Hypothalamus (tissue), 51 donors: ENCODE measurements at places on chromosomes 1 and 21.

DNA sequence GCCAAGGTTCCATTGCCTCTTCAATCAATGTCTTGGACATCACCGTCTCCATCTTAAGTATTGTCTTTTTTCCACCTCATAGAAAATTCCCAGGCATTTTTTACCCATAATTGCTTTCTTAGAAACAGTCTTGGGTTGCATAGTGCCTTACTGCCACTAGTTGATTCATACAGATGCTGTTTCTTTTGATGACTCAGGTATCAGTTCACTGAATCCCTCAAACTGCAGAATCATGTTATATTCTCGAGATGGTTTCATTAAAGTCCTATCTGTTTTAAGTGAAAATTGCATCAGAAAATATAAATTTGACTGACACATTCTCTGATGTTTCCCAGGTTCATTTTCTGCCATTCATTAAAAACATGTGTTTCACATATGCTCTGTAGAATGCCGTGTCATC lies 1489.1 kb downstream of the BRINP3 start:
- DNase-seq = no peak

- DNase-seq = no peak
These were observed 187.8 kb downstream of the ETS2 start for GRCh38 chr21:38993561-38993960.

- DNase-seq = no peak
These were observed 5.0 kb downstream of the RNF11 start for GRCh38 chr1:51241119-51241518.

DNA sequence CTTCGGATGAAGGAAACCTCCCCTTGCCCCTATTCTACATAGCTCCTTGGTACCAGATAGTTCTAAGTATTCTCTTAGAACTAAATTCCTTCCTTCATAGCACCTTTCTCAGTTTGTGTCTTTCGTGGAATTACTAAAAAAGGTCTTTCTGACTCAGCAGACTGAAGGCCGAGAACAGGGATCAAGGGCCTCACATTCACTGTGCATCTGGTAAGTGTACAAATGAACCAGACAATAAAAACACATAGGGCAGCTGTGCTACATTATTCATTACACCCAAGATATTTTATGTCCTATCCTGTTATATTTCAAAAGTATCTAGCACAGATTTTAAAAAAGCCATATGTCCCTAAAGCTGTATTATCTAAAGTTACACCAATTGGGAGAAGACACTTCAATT lies 62.9 kb upstream of the HP1BP3 start:
- DNase-seq = no peak

DNA sequence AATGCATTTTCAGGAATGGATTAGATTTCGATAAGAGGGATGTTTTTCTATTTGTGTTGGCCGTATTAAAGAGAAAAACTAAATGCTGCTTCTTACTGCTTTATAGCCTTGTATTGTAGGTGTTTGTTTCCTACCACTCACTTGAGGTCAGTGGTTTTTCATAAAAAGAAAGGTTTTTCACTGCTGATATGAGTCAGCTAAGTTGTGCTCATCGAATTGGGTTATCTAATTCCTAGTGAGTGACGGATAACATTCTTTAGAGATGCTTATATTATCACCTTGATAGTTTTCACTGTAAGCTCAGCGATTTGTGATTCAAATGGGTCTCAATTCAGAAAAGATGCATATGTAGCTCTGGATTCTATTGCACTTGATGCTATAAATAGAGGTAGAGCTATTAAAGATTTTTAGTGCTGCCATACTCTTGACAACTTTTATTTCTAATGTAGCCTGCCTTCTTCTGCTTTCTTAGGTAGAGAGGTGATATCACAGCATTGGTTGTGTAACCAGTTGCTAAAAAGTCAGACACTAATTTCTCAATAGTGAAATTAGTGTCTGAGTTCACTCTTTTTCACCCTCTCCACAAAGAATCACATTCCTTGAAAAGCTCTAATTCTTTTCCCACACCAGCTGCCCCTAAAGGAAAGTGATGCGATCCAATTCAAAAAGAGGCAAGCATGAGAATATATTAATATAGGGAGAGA lies 180.0 kb downstream of the RASAL2 start:
- DNase-seq = no peak

DNA sequence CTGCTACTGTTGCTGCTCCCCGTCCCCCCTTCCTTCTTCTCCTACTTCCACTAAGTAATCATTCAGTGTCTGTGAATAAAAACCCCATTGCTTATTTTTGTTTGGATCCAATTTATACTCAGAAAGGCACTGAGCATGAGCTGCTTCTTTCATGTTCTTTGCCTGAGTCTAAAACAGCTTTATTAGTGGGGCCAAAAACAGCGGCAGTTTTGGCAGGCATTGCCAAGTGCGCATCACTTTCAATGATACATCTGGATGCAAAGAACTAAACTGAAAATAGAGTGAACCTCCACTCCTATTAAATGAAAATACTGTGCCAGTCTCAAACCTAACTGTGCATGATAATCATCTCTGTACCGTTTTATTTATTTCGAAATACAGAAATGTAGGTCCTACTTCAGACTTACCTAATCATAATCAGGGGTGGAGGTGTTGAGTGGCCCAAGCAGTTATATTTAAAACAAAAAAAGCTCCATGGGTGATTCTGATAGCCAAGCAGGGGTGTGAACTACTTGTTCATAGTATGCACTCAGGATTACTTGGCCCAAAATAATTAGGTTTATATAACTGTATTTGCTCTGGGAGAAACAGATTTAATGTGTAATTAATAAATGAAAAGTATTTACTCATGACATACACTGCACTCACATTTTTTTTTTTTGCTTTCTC lies 48.4 kb downstream of the NEK7 start:
- no peak for DNase-seq

DNA sequence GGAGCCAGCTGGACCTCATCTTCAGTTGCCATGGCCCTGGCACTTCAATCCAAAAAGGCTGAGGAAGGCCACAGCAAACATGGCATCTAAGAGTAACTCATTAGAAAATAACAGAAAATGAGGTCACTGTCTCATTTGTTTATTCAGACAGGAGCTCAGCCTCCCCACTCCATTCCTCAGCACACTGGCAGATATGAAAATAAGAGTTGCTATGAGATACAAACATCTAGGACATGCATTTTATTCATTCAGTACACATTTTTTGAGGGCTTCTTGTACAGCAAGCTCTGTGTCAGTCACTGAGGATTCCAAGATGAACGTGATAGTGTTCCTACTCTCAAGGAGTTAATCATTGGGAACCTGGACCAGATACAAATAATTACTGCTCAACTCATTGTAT lies 32.7 kb upstream of the TMEM125 start:
- no peak for DNase-seq

GRCh38 chr1:32063261-32063681 lies 9.5 kb upstream of the TMEM39B start:
- no peak for DNase-seq

GRCh38 chr1:217540321-217540720 lies 90.6 kb downstream of the GPATCH2 start:
- no peak for DNase-seq

GRCh38 chr21:33325222-33326067 lies 675 bp downstream of the IFNAR1 start:
- DNase-seq = peak; percentile 53

DNA sequence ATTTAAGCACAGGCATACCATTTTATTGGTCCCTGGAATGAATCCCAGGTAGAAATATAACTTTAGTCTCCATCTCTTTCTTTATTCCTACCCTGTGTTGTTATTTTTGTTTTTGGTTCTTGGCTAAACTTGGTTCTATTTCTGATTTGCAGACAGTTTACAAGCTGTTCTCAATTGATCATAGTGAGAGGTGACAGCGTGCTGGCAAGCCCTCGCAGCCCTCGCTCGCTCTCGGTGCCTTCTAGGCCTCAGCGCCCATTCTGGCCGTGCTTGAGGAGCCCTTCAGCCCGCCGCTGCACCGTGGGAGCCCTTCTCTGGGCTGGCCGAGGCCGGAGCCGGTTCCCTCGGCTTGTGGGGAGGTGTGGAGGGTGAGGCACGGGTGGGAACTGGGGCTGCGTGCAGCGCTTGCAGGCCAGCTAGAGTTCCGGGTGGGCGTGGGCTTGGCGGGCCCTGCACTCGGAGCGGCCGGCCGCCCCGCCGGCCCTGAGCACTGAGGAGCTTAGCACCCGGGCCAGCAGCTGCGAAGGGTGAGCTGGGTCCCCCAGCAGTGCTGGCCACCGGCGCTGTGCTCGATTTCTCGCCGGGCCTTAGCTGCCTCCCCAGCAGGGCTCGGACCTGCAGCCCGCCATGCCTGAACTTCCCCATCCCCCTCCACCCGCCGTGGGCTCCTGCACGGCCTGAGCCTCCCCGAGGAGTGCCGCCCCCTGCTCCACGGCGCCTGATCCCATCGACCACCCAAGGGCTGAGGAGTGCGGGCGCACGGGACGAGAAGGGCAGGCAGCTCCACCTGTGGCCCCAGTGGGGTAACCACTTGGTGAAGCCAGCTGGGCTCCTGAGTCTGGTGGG lies 38.7 kb downstream of the SNRPE start:
- DNase-seq = no peak

GRCh38 chr1:84366786-84367185 lies 31.5 kb upstream of the DNASE2B start:
- DNase-seq = no peak

DNA sequence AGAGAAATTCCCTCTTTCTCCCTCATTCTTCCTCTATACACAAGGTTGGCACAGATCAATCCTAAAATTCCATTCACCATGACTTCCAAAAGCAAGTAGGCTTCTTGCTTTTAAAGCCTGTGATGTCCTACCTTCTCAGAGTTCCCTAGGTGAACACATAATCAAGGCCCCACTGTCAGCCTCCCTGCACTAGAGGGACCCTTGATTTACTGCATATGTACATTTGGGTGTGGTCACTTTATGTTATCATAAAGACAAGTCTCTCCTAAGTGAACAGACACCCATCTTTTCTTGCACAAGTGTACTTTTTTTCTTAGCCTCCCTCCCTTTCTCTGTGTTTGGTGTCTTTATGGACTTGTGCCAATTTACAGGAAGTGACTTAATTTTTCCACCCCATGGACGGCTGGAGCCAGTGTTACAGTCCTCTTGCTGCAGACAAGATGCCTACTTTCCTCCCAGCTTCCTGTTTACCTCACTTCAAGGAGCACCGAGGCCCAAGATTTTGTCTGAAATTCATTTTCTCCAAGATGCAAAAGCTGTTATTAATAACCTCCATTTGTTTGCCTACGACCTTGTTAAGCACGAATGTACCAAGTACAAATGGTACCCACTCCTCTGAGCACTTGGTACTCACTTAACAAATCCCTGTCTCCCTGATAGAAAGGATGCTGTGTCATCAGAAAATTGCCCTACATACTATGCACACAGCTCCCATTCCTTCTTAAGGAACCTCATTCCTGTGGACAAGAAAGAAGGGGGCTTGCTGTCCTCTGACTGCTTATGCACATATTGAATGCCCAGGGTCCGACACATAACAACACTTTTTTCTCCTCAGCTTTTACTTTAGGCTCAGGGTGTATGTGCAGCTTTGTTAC lies 82.8 kb upstream of the SLC44A3 start:
- no peak for DNase-seq

DNA sequence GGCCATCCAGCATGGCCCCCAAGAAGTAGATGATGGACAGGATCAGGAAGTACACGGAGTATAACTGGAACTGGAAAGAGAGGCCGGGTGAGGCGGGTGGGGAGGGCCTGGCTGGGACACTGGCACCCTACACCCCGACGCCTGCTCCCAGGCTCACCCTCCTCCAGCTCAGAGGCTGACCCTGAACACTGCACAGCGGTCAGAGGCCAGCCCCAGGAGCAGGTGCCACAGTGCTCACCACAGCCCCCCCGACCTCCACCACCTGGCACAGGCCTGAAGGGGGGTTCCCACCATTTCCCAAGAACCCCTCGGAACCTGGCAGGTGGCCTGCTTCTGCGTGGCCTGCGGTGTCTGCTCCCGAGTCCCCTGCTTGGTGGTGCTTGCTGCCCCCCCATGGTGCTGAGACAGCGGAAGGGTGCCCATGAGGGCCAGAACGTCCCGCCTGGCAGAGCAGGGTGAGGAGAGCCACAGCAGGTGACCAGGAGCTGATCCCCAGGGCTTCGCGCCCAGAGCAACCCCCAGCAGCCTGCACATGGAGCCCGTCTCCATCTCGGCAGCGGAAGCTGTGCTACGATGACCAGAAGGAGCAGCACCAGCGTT lies 26.1 kb downstream of the SLC19A1 start:
- no peak for DNase-seq

DNA sequence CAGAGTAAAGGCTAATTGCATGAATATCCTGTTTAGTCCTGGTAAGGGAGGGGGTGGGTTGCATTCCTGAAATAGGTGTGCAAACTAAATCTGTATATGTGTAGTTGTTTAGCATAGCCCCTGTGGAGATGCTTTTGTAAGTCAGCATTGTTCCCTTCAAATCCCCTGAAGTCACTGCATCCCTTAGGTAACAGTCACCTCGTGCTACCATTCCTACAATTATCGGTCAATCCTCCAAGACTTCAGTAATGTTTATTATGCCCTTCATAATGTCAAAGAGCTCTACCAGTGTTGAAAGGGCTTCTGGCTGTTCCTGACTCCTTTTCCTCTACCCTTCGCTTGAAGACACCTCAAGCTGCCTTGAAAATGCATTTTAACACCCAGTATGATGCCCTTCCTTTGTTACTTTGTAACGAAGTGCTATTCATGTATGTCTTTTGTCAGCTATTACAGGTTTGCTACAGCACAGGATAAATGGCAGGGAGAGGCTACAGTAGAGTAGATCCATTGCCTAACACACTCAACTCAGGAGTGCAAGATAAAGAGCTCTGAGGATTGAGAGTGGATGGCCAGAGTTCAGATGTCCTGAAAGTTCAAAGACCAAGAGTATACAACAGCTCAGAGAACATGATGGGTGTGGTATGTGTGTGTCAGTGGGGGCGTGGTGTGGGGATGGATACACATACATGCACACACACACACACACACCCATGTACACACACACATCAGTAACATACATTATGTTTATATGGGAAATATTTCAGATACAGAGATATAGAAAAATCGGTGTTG lies 27.4 kb upstream of the FOXD3 start:
- no peak for DNase-seq

DNA sequence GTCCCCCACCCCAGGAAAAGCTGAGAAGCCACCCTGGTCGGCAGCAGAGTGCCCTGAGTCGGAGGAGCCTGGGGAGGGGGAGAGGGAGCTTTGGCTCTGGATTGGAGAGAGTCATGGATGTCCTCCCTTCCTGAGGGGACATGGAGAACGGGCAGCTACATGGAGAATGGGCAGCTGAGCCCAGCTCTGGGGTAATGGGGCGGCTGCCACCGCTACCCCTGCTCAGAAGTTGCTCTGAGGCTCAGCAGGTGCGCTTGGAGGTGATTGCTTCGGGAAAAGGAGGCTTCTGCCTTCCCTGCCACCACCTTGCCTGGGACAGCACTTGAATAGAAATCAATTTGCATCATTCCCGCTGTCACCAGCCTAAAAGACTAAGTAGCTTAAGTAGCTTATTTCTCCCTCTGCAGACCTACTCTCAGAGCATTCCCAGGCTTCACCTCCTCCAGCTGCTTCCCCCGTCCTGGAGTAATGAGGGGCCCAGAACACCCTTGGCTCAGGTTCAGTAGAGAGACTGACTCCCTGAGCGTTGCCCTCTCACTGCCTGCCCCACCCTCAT lies 8.3 kb downstream of the DISP3 start:
- no peak for DNase-seq

GRCh38 chr1:218156595-218156994 lies 128.5 kb upstream of the RRP15 start:
- DNase-seq = no peak
